Aorta (tissue), 5 donors: ENCODE measurements at places on chromosomes 6 and 20. TPM values are rescaled to one million over a fixed set of nuclear protein-coding genes. Genes with fewer than 3 reads are reported as not detected.

GRCh38 chr6:143694560-143694959 lies 16.8 kb downstream of the PHACTR2 start:
- H3K4me3 ChIP-seq: no peak overlapping the region
- no peak overlapping the region for H3K27ac ChIP-seq
- no peak for DNase-seq
- no peaks in the 10 kb centered on the region for H3K36me3 ChIP-seq
- peaks cover 6% of the 10 kb centered on the region for H3K4me1 ChIP-seq
- no peaks in the 10 kb centered on the region for H3K27me3 ChIP-seq

- H3K4me1 ChIP-seq: no peaks in the 10 kb centered on the region
- no peaks in the 10 kb centered on the region for H3K27me3 ChIP-seq
- peak overlapping the region; percentile 16 for H3K27ac ChIP-seq
Observed at GRCh38 chr6:143536866-143537691, 25.6 kb upstream of the FUCA2 start.

DNA sequence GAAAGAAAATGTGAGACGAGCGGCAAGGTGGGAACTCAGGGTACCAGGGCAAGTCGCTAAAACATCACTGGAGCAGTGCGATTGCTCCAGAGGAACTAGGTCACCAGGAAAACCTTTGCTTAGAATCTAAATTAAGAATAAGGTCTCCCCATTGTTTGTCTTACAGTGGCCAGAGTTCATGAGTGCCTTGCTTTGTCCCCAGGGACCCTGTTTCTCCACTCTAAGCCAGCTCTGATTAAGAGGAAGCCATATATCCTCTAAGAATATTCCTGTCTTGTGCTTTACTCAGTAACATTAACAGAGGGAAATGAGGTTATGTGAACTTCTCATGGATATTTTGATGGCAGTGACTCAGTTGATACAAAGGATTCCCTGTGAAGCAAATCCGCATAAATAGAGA lies 305.8 kb downstream of the CD83 start:
- no peak overlapping the region for H3K4me3 ChIP-seq
- DNase-seq: no peak
- H3K27me3 ChIP-seq: no peaks in the 10 kb centered on the region
- no peak overlapping the region for H3K27ac ChIP-seq

Gene SYTL3
- total RNA-seq: 3.9 TPM

DNA sequence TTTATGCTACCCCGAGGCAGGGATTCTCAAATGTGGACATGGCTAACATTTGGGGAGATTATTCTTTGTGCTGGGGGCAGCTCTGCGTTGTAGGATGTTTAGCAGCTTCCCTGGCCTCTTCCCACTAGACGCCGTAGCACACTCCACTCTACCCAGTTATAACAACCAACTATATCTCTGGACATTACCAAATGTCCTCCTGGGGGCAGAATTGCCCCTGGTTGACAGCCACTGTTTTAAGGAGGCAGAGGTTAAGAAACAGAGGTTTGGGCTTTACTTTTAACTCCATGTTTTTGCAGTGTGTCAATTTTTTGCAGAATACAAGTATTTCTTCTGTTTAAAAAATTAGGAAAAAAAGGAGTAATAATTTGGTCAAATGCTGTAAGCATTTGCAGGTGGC lies 56.2 kb upstream of the BMP6 start:
- no peaks in the 10 kb centered on the region for H3K36me3 ChIP-seq
- no peaks in the 10 kb centered on the region for H3K27me3 ChIP-seq
- H3K4me3 ChIP-seq: no peak overlapping the region
- H3K4me1 ChIP-seq: no peaks in the 10 kb centered on the region
- no peak for DNase-seq
- no peak overlapping the region for H3K27ac ChIP-seq

GRCh38 chr6:160917572-160917971 lies 74.0 kb upstream of the MAP3K4 start:
- peaks cover 2% of the 10 kb centered on the region for H3K4me1 ChIP-seq
- no peak for DNase-seq
- no peak overlapping the region for H3K4me3 ChIP-seq

DNA sequence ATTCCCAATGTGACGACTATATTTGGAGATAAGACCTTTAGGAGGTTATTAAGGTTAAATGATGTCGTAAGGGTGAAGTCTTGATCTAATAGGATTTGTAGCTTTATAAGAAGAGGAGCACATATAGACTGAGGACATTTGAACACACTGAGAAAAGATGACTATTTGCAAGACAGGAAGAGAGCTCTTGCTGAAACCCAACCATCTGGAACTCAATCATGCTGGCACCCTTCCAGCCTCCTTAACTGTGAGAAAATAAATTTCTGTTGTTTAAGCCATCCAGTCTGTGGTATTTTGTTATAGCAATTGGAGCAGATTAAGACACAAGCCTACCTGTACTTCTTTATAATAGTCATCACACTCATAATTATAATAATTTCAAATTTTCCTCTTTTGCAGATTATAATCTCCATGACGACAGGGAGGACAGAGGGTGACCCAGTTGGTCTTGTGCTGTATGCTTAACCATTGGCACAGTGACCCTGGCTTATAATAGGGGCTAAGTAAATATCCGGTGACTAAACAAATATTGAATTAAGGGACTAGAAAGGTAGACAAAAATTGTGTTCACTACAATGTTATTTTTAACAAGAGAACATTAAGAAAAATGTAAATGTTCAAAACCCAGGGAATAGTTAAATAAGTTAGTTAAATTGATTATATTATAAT lies 206.4 kb upstream of the HDDC2 start:
- H3K4me3 ChIP-seq: no peak overlapping the region
- no peaks in the 10 kb centered on the region for H3K27me3 ChIP-seq
- no peak overlapping the region for H3K27ac ChIP-seq
- H3K4me1 ChIP-seq: no peaks in the 10 kb centered on the region

DNA sequence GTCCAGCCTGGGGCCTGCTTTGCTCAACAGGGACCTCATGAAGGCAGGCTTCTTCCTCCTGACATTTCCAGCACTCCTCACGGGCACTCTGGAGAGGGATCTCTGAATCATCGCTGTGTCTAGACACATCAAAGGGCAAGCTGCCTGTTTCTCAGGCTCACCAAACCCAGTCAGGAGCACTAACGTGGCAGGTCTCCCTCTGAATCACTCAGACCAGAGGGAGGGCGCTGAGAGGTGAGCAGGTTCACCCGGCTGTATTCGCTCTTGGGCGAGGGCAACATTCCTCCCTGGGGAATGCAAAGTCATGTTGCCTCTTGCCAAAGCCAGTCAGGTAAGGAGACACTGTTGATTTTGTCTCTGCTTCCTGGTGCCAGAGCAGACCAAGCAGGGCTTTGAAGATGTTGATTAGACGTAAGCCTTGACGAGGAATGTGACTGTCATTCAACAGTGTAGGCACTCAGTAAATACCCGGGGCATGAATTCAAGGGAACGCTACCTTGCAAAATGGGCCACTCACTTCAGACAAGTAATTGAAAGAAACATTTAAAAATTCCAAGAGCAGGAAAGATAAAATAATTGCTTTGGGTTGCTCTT lies 50.1 kb downstream of the CYP24A1 start:
- H3K36me3 ChIP-seq: no peaks in the 10 kb centered on the region
- no peak overlapping the region for H3K27ac ChIP-seq
- H3K4me1 ChIP-seq: no peaks in the 10 kb centered on the region
- no peak overlapping the region for H3K4me3 ChIP-seq
- no peaks in the 10 kb centered on the region for H3K27me3 ChIP-seq
- no peak for DNase-seq

Gene MYMX
- total RNA-seq: 1.6 TPM

Gene VGLL2
- total RNA-seq: not detected

Gene TFAP2D
- not detected for total RNA-seq

DNA sequence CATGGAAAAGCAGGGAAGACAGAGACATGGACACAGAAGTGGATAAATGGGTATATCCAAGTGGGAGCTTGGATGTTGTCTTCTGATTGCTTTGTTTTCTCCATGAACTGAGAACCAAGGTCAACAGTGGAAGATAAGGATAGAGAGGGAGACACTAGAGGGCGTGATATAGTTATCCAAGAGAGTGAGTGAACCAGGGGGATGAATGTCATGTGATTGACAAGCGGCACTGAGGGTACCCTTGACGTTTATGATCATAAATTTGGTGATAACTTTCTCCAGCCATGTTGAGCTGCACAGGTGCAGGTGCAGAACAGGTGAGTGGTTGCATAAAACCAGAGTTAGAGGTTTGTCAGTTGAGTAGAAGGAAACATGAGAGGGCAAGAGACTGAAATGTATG lies 20.7 kb downstream of the EBF4 start:
- H3K36me3 ChIP-seq: no peaks in the 10 kb centered on the region
- no peak overlapping the region for H3K27ac ChIP-seq
- H3K4me1 ChIP-seq: no peaks in the 10 kb centered on the region
- no peaks in the 10 kb centered on the region for H3K27me3 ChIP-seq
- DNase-seq: no peak
